Stimulated activated CD4-positive, alpha-beta T cell treated with anti-CD3 and anti-CD28 coated beads, Interleukin-4, amount 100 ng/mL, for 24 hours (primary cell): ENCODE measurements at places on chromosomes 6 and 20.

- no peak for DNase-seq
Measured at GRCh38 chr6:166693880-166694279, 66.8 kb upstream of the RPS6KA2 start.

DNA sequence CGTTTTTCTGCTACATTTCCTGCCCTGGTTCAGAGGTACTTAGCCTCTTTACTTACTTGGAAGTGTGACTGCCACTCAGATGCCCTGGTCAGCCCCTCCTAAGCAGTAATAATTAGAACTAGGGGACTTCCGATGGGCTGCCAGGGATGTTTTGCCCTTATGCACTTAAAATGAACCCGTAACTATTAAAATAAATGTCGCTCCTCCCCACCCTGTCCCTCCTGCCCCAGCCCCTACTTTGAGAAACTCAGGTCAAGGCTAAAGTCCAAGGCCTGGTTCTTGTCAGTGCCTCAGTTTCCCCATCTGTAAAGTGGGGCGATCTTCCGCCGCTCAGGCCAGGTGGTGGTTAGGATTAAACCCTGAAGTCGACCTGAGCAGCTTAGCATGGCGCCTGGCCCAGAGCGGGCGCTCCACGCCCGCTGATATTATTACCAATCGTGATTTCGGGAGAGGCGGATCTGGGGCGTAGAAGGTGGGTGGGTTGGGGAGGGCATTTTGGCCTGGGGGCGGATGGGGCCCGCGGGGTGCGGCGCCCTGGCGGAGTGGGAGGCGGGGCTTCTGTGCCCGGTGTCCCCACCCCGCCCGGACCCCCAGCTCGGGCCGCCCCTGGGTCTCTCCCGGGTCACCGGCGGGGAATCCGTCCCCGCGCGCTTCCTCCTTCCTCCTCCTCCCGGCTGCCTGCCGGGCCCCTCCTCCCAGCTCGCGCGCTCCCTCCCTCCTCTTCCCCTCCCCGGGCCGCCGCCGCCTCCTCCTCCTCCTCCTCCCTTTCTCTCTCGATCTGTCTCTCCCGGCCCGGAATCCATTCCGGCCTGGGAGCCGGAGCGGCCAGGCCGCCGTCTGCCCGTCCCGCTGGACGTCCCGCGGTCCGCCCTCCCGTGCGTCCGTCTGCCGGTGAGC is at the start of gene SRC:
Gene SRC (plus strand): TSS at position 802 of the 897 bp plus-strand sequence. CDS start 38,014 bp downstream, outside the sequence.
- peak; percentile 42 for DNase-seq

DNA sequence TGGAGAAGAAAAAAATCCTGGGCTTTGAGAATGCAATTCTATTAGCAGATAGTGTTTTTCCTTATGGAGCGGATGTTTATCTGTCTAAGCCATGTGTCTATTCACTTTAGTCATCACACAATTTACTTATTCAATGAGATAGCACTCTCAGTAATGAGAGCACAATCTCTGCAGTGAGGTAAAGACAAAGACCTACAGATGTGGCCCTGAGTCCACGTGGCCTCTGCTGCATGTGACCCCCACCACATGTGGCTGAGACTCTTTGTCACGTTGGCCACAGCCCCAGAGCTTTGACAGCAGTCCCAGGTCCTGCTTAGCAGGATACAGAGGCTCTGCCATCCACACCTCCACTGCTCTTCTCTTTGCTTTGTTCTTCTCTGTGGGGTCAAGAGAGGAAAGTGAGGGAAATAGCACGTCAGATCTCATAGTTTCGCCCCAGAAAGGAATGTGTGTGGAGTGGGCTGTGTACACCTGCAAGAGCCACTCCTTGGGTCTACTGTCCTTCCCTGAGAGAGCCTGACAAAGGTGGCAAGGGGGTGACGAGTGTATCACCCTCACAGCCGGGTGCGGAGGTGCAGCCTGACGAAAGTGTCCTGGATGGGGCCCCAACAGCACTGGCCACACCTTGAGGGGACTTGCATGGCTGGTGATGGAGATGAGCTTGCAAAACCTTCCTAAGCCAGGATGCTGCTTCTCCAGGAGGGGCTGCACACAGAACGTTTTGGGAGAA is 40.7 kb downstream of the ZNF831 start:
- DNase-seq, result no peak

- DNase-seq, result no peak
Measured at GRCh38 chr6:113160306-113161017, 696.7 kb upstream of the MARCKS start.

DNA sequence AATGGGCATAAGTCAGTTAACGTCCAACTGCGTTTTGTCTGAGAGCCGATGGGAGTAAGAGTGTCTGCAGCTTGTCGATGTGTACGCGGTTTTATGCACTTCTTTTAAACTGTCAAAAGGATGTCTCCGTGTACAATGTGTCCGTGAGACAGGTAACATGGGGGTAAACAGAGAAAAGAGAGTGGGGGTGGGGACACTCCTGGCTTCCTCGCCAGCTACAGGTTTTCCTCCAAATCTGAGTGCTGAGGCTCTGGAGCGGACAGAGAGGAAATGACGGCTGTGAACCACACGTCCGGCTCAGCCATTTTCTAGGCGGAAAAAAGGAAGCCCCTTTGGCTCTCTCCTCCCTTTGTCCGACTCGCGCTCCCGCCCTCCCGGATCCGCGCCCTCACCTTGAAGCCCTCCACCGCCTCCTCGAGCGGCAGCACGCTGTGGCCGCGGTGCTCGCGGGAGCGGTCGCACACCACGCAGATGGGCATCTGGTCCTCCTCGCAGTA is 916 bp downstream of the TRIM27 start:
- DNase-seq, result peak; percentile 36

GRCh38 chr6:71375676-71376075 is 87.1 kb downstream of the OGFRL1 start:
- DNase-seq, result no peak

GRCh38 chr6:142648036-142648451 is 296.9 kb downstream of the HIVEP2 start:
- no peak for DNase-seq

DNA sequence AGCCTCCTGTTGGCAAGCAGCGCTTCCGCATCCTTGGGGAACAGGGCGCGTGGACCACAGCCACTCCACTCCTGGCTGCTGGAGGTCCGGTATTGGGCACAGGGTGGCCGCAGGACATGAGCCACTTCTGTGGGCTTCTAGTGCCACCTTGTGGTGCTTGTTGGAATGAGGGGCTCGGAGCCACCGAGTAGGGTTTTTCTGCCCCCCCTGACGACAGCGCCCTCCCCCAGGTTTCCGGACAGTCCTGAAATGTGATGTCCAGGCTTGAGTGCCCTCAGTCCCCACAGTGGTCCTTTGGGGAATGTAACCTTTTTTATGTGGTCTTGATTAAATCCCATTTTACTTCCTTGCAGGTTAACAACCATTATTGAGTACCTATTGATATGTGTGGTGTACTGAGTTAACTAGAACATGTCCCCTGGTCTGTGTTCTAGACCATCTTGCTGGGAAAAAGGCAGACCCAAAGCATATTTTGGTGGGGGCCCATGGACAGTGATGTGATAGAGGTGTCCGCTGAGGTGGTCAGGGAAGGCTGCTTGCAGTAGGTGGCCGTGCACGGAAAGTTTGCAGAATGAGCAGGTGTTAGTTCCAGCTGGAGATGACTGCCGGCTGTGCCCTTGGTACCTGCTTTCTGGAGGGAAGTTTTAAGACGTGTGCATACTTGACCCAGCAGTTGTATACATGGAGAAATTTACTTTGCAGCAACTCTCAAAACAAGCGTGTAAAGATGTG is 70.0 kb downstream of the PTPN1 start:
- peak; percentile 60 for DNase-seq

DNA sequence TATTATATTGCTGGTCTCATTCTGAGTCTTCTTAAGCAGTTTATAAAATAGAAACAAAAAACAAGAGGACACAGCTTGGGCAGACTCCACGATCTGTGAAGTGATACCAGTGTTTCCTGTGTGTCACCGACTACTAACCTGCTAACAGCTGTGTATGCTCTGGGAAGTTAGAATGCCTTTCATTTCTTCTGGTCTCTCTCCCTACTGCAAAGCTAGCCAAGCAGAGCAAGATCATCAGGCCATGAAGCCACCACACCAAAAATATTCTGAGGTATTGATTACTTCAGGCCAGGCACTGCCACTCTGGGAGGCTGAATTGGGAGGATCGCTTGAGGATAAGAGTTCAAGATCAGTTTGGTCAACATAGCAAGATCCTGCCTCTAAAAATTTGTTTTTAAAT is 46.9 kb upstream of the SMIM29 start:
- peak; percentile 12 for DNase-seq
